ENCODE measurements at places on chromosomes 3 and 15. TPM values are rescaled to one million over a fixed set of nuclear protein-coding genes. Genes with fewer than 3 reads are reported as not detected.

The ARHGAP11A gene
- 140 TPM for total RNA-seq

The TIMP4 gene
- total RNA-seq = not detected

The HDC gene
- 0.32 TPM for total RNA-seq

The P3H2 gene
- not detected for total RNA-seq

The VPS8 gene
- total RNA-seq = 20.0 TPM

The GOLGA6L9 gene
- total RNA-seq = 1.8 TPM

The EFCC1 gene
- total RNA-seq = 0.45 TPM

The CNTN4 gene
- not detected for total RNA-seq

DNA sequence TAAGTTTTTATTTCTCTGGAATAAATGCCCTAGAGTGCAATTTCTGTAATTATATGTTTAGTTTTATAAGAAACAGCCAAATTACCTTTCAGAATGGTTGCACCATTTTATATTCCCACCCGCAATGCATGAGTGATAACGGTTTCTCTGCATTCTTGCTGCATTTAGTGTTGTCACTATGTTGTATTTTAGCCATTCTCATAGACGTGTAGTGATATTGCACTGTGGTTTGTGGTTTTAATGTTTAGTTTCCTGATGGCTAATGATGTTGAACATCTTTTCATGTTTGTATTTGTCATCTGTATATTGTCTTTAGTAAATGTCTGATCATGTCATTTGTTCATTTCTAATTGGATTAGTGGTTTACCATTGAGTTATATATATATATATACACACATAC, 73.0 kb upstream of the GOLIM4 start:
- no peaks in the 10 kb centered on the region for H3K27me3 ChIP-seq
- peaks cover 1% of the 10 kb centered on the region for H3K4me1 ChIP-seq
- H3K36me3 ChIP-seq = no peaks in the 10 kb centered on the region
- H3K27ac ChIP-seq = no peak overlapping the region
- no peak for DNase-seq

GRCh38 chr3:70755526-70755925, 443.1 kb upstream of the MDFIC2 start:
- no peak overlapping the region for H3K4me3 ChIP-seq
- no peak overlapping the region for H3K27ac ChIP-seq
- no peaks in the 10 kb centered on the region for H3K36me3 ChIP-seq
- H3K27me3 ChIP-seq = peaks cover 8% of the 10 kb centered on the region
- no peak for DNase-seq

DNA sequence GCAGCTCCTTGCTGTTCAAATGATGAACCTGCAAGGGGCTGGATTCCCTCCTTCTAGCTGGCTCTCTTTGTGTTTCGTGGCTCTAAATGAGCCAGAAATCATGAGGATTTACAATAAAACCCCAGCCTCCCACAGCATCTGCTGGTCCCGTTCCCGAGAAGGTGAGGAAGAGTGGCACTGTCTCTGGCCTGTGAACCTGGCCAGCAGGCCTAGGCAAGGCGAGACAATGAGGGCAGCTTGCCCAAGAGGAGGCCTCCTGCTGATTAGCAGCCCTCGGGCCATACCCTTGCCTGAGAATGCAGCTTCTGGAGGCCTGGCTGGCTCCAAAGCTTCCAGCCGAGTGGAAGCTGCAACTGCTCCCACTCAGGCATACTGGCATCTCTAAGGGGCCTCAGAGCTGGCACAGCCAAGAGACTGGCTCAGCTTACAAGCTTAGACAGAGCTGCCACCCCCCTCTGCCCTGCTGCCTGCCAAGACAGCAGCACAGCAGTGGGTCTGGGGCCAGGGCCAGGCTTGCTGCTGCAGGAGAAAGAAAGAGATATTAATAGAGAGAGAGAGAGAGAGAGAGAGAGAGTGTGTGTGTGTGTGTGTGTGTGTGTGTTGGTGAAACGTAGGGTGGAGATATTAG, 76.5 kb downstream of the HMG20A start:
- peaks cover 18% of the 10 kb centered on the region for H3K4me1 ChIP-seq
- H3K27ac ChIP-seq = no peak overlapping the region
- H3K27me3 ChIP-seq = no peaks in the 10 kb centered on the region
- no peak for DNase-seq
- H3K36me3 ChIP-seq = peaks cover 9% of the 10 kb centered on the region
- H3K4me3 ChIP-seq = no peak overlapping the region

DNA sequence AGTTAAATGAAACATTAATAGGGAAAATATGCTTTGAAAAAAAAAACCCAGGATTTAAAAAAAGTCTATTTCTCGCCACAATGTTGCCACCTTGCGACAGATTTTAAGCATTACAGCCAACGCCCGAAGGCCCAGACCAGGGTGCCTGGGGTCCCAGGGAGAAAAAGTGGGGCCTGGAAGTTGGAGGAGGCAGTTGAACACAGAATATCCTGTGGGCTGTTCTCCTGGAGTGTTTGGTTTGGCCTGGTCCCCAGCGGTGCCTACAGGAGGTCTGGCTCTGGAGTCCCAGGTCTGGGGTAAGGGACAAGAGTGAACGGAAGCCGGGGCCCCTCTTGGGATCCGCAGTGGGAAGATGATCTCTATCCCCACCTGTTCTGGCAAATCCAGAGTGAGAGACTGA, 3.4 kb downstream of the RNU6-1 start:
- peaks cover 43% of the 10 kb centered on the region for H3K4me1 ChIP-seq
- H3K27me3 ChIP-seq = peaks cover 58% of the 10 kb centered on the region
- H3K36me3 ChIP-seq = peaks cover 4% of the 10 kb centered on the region
- peak overlapping the region; percentile 71 for H3K4me3 ChIP-seq
- no peak for DNase-seq
- no peak overlapping the region for H3K27ac ChIP-seq

- peaks cover 22% of the 10 kb centered on the region for H3K4me1 ChIP-seq
- no peak overlapping the region for H3K4me3 ChIP-seq
- DNase-seq = peak; percentile 4
- H3K27ac ChIP-seq = no peak overlapping the region
- no peaks in the 10 kb centered on the region for H3K27me3 ChIP-seq
Observed at GRCh38 chr3:30263925-30264313, 342.5 kb upstream of the TGFBR2 start.

DNA sequence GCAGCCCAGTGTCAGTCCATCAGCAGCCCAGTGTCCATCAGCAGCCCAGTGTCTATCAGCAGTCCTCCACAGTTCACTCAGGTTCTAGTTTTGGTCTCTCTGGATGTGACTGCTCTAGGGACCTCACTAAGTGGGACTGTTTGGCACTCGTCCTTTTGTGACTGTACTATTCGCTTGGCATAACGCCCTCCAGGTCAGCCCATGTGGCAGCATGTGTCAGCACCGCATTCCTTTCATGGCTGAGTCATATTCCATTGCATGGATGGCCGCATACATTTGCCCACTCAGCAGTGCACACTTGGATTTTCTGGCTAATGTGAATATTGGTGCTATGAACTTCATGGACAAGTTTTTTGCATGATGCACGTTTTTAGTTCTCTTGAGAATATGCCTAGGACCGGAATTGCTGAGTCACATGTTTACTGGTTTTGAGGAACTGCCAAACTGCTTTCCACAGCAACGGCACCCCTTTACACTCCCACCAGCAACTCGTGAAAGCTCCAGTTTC, 16.4 kb downstream of the CHST13 start:
- H3K27ac ChIP-seq = no peak overlapping the region
- H3K4me1 ChIP-seq = peaks cover 4% of the 10 kb centered on the region
- peaks cover 6% of the 10 kb centered on the region for H3K27me3 ChIP-seq
- no peaks in the 10 kb centered on the region for H3K36me3 ChIP-seq

DNA sequence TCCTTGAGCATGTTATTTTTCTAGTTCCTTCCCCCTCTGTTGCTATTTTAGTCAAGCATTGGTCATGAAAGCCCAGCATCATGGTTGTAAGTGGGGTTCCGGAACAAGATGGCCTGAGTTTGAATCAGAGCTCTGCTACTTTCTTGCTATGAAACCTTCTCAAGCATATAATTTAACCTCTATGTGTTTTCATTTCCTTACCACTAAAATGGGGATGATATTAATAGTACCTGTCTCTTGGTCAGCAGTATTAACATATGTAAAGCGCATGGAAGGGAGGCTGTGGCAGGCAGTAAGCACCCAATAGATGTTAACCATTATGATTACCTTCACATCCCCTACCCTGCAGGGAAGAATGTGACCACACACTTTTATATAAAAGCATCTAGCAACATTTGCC, 14.3 kb upstream of the SPRED1 start:
- no peaks in the 10 kb centered on the region for H3K36me3 ChIP-seq
- peaks cover 20% of the 10 kb centered on the region for H3K27me3 ChIP-seq

GRCh38 chr3:64336488-64336887, 111.2 kb upstream of the PRICKLE2 start:
- no peaks in the 10 kb centered on the region for H3K36me3 ChIP-seq
- no peak overlapping the region for H3K4me3 ChIP-seq
- no peaks in the 10 kb centered on the region for H3K4me1 ChIP-seq
- H3K27ac ChIP-seq = no peak overlapping the region

GRCh38 chr15:45401665-45402161, 23.4 kb upstream of the GATM start:
- H3K4me1 ChIP-seq = peaks cover 19% of the 10 kb centered on the region
- DNase-seq = no peak
- H3K36me3 ChIP-seq = peaks cover 11% of the 10 kb centered on the region

DNA sequence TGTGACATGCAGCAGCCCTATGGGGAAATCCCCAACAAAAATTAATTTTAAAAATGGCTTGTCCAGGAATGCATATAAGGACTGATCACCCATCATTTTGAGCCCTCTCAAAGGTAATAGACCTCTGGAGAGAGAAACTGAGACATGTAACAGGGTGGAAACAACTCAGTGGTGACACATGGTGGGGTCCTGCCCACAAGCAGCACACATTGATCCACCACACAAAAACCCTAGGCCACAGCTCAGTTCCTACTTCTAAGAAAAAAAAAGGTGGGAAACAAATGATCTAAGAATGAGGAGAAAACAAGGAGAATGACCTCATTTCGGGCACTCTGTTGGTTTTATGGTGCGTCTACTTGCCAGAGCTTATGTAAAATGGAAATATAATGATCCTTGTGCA, 1.9 kb upstream of the SLC41A3 start:
- peaks cover 22% of the 10 kb centered on the region for H3K4me1 ChIP-seq
- H3K36me3 ChIP-seq = peaks cover 20% of the 10 kb centered on the region
- H3K4me3 ChIP-seq = peak overlapping the region; percentile 35
- H3K27me3 ChIP-seq = no peaks in the 10 kb centered on the region

DNA sequence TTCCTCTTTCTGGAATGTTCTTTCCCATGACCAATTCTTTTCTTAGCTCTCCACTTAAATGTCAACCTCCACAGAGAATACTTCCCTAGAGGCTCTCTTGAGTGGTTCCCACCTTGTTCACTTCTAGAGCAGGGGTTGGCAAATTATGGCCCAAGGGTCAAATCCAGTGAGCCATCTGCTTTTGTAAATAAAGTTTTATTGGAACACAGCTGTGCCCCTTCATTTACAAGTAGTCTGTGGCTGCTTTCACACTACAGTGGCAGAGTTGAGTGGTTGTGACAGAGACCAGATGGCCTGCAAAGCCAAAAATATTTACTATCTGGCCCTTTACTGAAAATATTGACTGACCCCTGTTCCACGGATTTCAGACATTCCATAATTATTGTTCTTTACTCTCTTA, 166.2 kb downstream of the WNT5A start:
- no peaks in the 10 kb centered on the region for H3K27me3 ChIP-seq
- no peak overlapping the region for H3K4me3 ChIP-seq
- no peaks in the 10 kb centered on the region for H3K4me1 ChIP-seq
- DNase-seq = no peak

DNA sequence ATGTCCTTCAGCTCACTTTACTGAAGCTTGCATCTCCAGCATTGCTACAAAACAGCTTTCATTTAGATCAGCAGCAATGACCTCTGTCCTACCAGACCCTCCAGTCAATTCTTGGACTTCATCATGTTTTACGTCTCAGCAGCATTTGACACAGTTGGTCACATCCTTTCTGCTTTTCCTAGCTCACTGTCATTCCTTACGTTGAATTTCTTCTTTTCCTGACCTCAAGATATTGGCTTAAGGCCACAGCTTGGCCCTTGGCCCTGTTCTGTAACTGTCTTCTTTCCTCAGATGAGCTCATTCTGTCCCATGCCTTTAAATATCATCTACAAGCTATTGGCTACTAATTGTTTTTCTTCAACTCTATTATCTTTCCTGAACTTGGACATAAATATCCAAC, 576.2 kb upstream of the KCNMB2 start:
- no peaks in the 10 kb centered on the region for H3K36me3 ChIP-seq
- no peak for DNase-seq
- H3K4me1 ChIP-seq = peaks cover 1% of the 10 kb centered on the region
- H3K4me3 ChIP-seq = no peak overlapping the region
- no peak overlapping the region for H3K27ac ChIP-seq
- no peaks in the 10 kb centered on the region for H3K27me3 ChIP-seq

GRCh38 chr3:156739976-156740375, 65.6 kb downstream of the TIPARP start:
- H3K27ac ChIP-seq = no peak overlapping the region
- H3K36me3 ChIP-seq = no peaks in the 10 kb centered on the region
- H3K4me1 ChIP-seq = no peaks in the 10 kb centered on the region
- H3K4me3 ChIP-seq = no peak overlapping the region
- no peaks in the 10 kb centered on the region for H3K27me3 ChIP-seq
- DNase-seq = no peak

DNA sequence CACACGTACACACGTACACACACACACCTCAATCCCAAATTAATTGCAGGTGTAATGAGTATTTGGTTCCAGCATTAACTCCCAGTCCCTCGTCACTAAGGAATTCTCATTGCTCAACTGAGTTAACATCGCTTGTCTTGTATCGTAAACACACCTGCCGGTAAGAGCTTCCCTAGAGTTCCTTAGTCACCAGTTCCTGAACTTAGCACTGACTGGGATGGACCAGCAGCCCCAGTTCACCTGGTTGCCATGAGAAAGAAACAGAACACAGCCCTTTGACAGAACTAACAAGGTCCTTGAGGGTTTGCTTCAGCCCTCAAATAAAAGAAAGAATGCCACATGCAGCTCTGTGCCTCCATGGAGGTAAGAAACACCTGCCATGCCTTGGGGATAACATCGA, 66.3 kb upstream of the SLCO3A1 start:
- H3K36me3 ChIP-seq = no peaks in the 10 kb centered on the region
- no peak for DNase-seq
- no peak overlapping the region for H3K27ac ChIP-seq
- no peak overlapping the region for H3K4me3 ChIP-seq
- no peaks in the 10 kb centered on the region for H3K4me1 ChIP-seq

DNA sequence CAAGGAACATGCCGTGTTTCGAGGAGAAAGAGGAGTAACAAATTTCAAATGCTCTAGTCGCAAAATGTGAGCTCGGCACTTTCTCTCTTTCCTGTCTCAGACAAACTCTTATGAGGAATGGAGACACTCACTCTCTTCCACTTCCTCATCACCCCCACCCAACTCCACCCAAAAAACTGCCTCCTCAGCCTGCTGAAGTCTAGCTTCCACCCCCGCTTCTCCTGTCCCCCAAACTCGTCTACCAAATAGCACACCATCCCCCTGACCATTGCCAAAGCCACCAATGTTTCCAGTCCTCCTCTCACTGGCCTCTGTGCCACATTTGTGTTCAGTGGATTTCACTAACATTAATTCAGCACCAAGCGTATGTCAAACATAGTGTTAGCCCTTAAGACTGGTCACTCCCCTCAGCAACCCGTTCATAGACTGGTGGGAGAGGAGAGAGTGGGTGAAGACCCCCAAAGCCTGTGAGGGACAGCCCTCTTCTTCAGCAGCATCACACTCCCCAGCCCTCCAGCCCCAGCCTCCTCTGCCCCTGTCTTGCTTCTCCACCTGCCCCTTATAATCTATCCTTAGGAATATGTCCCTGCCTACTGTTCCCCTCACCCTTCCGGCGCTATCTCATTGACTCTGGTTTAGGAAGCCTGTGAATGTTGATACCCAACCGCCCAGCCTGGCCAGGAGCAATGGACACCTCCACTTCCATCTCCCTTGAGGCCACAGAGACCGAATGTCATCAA, 77.3 kb downstream of the FAM174B start:
- no peaks in the 10 kb centered on the region for H3K36me3 ChIP-seq
- no peak overlapping the region for H3K27ac ChIP-seq
- H3K4me1 ChIP-seq = no peaks in the 10 kb centered on the region
- peaks cover 4% of the 10 kb centered on the region for H3K27me3 ChIP-seq
- no peak for DNase-seq
